ENCODE measurements at places on chromosomes 12 and 14.

DNA sequence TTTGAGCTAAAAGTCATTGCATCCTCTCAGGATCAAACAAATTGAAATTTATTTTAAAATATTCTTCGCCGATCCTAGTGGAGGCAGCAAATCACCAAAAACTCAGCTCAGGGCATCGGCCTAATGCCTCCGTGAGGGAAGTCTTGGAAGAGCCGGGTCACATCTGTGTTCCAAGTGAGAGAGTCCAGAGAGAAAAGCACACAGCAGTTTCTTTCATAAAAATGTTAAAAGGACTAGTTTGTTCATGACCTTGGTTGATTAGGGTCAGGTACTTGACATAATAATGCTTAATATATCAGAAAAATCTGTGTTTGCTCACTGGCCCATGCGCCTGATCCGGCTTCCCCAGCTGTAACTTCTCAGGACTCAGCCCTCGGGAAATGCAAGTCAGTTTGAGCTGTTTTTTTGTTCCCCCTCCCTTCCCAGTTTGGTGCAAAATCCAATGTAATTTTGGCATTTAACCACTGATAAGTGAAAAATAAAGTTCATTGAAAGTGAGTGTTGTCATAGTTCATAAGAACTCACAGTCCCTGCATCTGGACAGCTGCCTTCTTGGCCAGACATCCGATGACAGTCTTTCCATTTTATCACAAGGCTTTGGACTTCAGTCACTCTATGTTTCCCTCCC lies 161.7 kb downstream of the CAND1 start:
- peak; percentile 47 for DNase-seq

- no peak for DNase-seq
Measured at GRCh38 chr12:50529345-50529744, 24.6 kb downstream of the DIP2B start.

DNA sequence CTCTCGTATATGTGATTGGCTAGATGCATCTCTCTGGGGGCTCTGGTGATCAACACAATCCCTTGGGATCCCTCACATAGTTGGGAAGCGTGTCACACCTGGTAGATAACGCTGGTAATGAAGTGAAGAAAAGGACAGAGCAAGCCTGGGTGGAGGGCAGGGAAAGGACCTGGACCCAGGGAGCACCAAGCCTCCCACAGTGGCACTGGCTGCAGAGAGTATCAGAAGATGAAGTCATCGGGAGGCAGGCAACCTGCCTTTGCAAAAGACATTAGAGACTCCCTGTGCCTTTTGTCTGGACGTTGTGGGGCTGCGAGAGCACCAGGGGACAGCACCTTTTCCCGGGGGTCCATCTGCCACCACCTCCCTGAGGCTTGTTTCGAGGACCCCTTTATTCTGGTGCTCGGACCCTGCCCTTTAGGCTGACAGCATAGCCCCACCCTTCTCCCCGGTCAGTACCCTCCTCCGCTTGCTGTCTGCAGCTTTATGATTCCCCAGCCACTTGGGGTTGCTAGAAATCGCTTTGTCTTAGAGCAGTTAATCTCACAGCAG lies 116.4 kb downstream of the EML1 start:
- peak; percentile 48 for DNase-seq

DNA sequence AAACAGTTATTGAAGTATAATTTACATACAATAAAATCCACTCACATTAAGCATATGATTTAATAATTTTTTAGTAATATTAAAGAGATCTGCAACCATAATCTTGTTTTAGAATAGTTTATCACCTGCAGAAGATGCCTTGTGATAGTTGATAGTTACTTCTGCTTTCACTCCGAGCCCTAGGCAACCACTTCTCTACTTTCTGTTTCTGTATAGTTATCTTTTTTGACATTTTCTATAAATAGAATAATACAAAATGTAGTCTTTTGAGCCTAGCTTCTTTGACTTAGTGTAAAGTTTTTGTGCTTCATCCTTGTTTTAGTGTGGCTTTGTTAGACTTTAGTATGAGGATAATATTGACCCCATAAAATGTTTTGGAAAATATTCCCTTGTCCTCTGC lies 111.0 kb downstream of the MNAT1 start:
- DNase-seq, result no peak

GRCh38 chr12:79164890-79165289 lies 300.3 kb downstream of the SYT1 start:
- DNase-seq, result no peak

DNA sequence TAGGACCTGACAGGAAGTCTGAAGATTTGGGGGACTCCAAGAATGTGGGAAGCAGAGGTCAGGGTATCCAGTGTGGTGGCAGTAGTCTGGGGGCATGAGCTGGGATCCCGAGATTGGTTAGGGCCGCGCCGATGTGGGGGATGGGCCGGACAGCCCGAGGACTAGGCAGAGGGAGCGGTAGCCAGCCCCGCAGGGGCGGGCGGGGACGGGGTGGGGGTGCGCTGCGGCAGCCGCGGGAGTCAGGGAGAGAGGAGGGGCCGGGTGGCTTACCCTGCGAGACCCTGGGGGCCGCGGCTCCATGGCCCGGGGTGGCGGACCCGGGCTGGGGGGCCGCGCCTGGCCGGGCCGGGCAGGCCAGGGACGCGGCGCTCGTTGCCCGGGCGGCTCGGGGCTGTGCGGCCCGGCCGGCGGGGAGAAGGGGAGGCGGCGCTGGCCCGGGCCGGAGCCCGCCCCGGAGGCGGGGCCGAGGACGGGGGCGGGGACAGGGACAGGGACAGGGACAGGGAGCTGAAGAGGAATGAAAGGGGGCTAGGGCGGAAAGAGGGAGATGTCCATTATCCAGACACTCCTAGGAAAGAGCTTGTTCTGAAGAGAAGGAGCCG lies 5.6 kb downstream of the ZNF385A start:
- peak; percentile 52 for DNase-seq

DNA sequence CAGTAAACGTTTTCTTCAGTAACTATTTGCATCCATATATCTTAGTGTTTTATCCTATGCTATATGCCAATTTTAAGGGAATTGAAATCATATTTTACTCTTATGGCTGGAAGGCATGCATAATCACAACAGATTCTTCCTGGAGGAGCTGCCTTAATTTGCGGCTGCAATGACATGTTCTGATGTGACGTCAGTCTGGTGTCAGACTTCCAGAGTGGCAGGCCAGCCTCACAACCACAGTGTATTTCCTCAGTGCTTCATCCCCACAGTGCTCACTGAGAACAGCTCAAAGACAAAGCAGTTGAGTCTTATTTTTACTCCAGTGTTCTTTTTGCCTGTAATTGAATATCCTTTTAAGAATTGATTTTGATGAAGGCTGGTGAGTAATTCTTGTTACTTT lies 107.1 kb downstream of the PLEKHA5 start:
- peak; percentile 90 for DNase-seq

DNA sequence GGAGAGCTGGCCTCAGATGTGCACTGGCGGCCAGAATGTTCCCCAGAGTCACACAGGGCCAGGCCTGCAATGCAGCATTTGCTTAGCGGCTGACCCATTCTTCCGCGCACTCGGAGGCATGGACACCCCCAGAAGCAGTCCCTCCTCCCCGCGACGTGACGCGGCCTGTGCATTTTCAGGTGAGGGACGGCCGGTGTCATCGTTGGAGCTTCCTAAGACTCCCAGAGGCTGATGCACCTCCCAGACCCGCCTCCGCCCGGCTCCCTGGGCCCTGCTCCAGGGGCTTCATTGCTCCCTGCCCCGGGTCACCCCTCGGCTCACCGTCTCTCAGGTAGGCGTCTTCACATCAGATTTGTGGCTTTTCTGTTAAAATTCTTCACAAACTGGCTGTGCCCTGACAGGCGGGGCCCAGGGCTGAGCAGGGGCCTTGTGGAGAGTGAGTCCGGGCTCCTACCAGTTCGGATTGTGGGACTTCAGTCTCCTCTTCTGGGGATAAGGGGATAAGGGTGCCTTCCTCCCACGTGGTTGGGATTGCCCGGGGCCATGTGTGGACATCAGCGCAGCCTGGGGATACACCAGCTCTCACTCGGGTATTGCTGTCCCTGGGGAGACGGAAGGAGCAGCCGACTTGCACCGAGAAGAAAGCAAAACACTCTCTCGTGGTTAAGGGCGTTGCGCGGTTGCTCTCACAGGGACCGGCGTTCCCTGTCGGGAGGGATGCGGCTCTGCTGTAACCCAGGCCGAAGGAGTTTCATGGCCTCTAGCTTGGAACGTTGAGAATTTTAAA lies 249.1 kb downstream of the ADGRD1 start:
- no peak for DNase-seq

GRCh38 chr14:34722723-34723545 lies 8.5 kb upstream of the CFL2 start:
- DNase-seq, result peak; percentile 71

DNA sequence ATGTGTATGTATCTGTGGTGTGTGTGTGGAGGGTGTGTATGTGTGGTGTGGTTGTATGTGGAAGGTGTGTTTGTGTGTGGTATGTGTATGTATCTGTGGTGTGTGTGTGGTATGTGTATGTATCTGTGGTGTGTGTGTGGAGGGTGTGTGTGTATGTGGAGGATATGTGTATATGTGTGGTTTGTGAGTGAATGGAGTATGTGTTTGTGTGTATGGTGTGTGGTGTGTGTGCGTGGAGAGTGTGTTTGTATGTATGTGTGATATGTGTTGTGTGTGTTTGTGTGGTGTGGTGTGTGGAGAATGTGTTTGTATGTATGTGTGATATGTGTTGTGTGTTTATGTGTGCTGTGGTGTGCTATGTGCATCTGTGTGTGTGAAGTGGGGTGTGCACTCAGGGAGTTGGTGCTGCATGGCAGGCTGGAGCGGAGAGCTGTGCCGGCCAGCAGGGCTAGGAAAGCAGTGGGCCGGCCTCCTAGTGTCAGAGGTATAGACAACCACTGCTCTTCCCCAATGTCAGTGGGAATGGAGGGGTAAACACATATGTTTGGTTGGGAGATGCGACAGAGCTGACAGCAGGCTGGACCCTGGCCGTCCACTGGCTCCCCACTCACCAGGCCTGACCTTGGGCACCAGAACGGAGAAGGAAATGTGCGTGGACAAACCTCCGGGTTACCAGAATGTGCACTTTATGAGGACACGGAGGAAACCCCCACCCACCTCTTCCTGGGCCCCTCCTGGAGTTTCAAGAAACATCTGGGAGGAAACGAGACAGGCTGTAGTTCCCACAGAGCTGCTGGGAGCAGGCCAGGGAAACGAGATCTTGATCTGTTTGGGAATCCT lies 60.7 kb downstream of the CLMN start:
- DNase-seq, result no peak

- no peak for DNase-seq
Measured at GRCh38 chr12:120654656-120655055, 14.2 kb downstream of the CABP1 start.

GRCh38 chr12:110718222-110718908 lies 24.3 kb downstream of the PPP1CC start:
- no peak for DNase-seq

DNA sequence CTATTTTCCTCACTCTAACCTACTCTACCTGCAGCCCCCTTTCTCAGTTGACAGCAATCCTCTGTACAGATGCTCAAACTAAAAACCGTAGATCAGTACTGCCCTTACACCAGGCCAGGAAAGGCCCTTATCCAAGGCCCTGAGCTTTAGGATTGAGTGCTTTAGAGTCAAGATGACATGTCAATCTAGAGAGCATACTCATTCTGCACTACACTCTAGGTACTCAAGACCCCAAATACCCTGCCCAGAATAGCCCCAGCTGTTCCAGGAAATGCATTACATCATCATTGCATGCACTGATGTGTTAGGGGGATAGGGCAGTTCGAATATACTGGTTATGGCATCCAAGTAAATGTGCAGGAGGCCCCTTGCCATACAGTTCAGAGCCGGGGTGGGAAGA lies 3.5 kb upstream of the PHLDA1 start:
- DNase-seq, result no peak

DNA sequence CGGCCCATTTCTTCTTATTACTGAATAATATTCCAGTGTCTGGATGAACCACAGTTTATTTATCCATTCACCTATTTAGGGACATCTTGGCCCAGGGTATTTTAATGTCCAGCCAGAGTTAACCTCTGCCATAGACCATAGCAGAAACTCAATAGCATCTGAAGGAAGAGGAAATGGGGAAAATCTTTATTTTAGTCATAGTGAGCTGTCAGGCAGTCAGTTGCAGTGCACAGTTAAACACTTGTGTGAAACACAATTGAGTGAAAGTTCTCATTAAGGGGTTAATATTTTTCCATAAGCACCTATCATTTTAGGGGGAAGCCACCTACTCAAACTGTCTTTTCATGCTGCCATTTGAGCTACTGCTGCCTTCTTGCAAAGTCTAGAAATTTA lies 197.3 kb upstream of the PPFIA2 start:
- DNase-seq, result no peak

DNA sequence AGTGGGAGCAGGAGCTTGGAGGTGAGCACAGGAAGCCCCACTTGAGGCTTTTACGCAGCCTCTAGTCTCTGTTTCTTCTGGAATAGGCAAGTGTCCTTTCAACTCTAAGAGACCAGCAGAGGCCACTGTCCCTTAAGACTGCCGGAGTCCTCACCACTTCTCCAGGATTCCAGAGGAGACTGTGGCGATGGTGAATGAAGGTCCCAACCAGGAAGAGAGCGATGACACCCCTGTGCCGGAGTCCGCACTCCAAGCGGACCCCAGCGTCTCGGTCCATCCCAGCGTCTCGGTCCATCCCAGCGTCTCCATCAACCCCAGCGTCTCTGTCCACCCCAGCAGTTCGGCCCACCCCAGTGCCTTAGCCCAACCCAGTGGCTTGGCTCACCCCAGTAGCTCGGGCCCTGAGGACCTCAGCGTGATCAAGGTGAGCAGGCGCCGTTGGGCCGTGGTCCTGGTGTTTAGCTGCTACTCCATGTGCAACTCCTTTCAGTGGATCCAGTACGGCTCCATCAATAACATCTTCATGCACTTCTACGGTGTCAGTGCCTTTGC lies 442 bp downstream of the FLVCR2 start:
- DNase-seq, result peak; percentile 12

DNA sequence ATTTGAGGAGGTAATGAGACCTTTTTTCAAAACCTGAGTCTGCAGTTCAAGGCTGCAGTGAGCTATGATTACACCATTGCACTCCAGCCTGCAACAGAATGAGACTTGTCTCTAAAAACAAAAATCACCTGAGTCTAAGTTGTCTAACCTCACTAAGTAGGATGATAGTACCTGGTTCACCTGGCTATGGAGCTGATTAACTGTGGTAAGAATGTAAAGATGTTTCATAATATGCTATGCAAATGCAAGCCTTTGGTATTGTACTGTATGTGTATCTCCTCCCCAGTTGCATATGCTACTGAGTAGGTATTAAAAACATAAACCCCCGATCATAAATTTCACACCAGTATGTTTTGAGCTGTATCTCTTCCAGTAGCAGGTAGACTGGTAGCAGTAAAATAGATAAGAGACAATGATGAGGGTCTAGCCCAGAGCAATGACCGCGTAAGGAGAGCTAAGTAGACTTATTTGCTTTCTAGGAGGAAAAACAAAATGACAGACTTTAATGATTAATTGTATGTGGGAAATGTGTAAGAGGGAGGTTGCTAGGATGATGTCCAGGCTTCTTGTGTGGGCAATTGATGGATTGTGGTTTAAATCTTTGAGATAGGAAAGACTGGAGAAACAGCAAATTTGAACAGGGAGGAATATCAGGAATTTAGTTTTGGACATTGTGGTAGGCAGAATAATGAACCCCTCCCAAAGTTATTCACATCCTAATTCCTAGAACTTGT lies 41.6 kb upstream of the EGLN3 start:
- no peak for DNase-seq

GRCh38 chr12:129215556-129215955 lies 362.3 kb downstream of the GLT1D1 start:
- no peak for DNase-seq
